ENCODE measurements at places on chromosomes 5 and 9.

DNA sequence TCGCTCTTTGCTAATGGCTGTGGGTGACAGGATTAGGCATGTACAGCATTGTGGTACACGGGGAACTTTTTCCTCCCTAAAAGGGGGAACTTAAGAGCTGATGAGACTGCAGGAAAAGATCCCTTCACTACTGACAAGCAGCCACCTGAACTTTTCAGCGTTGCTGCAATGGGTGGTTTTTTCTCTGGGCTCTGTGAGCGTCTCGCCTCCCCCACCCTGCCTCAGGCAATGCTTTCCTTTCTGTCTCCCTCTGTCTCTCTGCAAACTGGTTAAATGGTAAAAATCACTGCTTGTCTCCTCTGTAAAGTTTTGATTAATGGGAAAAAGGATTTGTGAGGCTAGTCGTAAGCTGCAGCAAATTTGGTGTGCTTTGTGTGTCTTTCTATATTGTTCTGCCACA lies 20.3 kb downstream of the HSD17B3 start:
- DNase-seq = no peak

DNA sequence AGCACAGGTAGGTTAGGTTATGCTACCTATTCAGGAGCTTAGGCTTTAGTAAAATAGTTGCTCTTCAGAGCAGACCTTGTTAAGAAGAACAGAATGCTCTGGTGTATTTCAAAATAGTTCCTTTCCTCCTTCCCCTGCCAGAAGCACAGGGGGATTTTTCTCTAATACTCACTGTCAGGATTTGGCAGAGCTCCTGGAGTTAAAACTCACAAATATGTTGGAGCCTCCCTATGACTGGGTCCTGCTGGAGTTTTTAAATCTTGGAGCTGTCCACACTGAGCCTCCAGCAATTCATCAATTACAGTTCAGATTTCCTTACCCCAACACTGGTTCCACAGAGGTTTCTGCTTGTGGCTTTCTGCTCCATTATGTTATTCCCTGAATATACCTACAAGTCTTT lies 1233.8 kb upstream of the WWC1 start:
- no peak for DNase-seq

DNA sequence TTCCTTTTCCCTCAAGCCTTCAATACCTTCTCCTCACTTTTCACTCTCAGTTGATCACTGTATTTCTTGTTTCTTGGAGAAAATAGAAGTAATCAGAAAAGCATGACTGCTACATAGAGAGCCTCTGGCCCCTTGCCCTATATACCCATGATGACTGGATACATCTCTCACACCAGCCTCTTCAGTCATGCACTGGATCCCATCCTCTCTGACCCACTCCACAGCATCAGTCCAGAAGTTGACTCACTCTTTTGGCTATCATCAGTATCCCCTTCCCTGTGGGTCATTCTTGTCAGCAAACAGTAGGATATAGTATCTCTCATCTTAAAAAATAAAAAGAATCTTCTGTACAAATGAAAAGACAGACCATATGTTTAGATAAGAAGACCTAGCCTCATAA lies 32.9 kb downstream of the PTCD2 start:
- no peak for DNase-seq

DNA sequence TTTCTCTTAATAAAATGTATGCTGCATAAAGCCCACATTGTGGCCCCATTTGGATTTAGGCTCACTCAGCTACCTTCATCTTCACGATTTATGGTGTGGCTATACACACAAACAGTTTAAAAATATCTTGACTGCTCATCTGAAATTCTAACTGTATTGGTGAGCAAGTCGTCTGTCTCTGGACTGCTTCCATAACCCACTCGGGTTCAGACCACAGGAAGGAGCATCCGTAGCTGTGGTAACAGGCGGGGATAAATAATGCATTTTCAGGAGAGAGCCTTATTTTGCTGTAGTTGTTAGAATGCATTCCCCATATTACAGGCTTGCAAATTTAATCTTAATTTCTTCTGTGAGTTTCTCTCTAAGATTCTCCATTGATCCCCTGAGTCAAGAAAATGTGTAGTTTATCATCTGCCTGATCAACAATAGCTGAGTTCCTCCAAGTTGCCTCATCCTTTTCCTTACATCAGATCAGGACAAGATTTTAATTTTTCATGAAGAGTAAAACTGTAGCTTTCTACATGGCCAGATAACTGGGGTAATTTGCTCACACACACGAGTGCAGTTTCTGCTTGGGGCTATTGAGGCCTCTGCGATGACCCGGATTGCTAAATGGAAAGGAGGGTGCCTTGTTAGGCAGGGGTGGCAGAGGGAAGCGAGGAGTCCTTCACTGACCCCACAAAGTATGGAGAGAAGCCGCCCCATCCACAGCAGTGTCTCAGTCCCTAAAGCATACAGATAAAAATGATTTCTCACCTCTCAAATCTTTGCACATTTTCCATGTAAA lies 133.9 kb downstream of the FSTL4 start:
- DNase-seq = no peak

DNA sequence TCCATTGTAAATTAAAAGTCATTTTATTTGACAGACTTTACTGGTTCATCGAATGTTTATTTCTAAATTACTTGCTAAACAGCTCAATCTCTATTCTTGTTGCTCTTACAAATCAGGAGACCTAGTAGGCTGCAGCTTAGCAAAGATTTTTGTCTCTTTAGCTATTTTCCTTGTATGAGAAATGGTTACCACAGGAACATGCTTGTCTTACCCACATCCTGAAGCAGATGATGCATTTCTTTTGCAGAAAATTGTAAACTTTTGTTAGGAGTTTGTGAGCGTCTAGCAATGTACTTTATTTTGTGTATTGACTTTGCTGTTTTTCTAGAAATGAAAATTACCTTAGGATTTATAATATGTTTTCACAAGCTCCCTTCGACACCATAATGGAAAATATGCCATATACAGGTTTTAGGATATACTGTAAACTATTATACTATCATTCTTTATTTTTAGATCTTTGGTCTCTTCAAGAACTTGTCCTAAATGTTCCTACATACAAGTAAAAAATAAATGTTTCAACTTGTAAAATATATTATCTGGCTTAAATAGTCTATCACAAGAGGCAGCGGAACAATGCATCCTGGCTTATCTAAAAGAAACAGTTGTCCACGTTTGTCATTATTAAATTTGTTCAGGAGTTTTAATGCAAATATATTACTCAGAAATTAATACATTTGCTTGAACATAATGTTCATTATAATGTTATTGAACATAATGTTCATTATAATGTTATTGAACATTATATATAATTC lies 54.1 kb downstream of the SPEF2 start:
- no peak for DNase-seq

DNA sequence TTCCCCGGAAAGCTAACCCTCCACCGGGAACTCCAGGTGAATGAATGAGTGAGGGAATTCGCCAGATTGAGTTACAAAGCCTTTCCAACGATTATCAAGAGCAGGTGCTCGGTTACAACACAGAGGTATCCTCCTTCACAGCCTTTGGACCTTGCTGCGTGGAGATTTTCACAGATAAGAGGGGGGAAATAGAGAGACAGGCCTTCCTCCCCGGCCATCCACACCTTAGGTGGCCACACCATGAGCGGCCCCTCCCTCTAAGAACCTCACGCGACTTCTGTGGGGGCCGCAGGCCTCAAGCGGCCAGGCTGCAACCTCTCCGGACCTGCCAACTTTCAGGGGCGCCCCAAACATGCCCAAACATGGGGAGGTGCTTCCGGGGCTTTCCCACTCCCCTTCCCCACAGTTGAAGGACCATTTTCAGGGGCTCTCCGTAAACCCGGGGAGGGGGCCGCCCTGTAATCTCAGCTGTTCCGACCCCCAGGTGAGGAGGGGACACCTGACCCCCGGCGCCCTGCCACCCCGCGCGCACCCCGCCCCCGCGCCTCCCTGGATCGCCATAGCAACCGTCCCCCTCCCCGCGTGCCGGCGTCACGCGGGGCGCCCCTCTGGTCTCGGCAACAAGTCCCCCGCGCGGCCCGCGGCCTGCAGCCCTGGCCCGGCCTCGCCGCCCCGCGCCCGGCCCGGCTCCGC lies 603 bp downstream of the DENND1A start:
- DNase-seq = peak; percentile 9

DNA sequence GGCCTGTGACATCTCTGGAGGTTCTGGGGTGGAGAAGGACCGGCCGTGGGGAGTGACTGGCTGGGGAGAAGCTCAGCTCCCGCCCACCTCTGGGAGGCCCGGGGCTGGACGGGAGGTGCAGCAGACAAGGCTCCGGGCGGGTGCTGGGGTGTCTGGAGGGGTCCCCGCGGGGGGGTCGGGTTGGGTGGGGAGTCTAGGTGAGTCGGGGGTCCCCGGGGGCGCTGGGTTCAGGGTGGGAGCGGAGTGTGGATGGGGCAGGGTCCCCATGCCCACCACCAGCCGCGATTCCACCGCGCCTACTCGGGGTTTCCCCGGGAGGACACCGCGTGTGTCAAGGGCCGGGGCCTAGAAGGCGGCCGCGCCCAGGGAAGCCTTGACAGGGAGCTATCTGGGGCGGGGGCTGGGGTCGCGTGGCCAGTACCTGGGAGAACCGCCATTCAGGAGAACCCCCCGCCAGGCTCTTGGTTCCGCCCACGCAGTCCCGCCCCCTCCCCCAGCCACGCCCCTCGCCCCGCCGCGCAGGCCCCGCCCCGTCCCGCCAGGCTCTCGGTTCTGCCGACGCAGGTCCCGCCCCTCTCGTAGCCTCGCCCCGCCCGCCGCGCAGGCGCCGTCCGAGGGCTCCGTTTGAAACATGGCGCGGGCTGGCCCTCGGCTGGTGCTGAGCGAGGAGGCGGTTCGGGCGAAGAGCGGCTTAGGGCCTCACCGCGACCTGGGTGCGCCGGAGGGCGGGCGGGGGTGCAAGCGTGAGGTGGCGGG lies at the start of gene CEP72:
CEP72 (plus strand) TSS at position 610 of the 756 bp plus-strand sequence; CDS start at position 632, 22 bp downstream.
- DNase-seq = peak; percentile 88

DNA sequence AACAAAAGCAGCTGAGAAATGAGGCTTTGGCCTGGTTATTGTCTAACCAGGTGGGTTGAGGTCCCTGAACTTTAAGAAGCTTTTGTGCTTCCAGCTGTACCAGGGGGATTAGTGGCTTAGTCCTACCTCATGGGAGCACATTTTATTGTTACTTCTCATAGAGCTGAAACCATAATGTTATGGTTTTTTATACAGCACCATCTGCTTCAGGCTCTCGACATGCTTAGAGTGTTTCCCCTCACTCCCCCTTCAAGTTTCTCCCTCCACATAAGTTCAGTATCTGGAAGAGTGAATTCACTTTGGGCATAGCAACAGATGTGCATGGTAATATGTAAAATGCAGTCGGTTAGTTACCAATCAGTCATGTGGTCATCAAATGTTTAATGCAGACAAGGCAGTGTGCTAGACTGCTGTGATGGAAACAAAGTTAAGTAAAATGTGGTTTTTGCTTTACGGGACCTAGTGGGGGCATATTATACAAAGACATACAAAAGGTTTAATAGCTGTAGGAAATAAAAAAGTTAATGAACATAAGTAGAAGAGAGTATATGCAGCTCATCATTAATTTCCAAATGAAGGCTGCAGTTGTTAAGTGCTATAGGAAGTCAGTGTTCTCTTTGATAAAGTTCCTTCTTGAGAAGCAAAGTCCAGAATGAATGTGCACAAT lies 95.9 kb upstream of the SPRY4 start:
- DNase-seq = no peak

GRCh38 chr5:154972476-154973080 lies 31.7 kb downstream of the MRPL22 start:
- DNase-seq = no peak

GRCh38 chr5:7321724-7322123 lies 74.2 kb upstream of the ADCY2 start:
- DNase-seq = no peak

DNA sequence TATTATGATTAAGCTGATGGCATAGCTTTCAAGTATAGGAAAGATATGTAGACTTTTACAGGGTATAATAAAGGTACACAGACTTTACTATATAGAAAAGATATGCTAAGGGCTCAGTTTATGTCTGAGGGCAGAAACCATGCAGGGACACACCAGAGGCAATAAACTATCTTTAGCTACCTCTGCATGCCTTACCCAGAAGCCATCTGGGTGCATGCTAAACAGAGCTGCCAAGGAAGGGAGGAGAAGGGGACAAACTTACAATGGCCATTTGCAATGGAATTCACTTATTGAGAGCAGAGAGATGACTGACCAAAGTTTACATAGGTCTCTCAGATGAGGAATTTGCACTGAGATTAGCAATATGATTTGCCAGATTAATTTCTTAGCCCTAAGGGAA lies 143.1 kb upstream of the NR4A3 start:
- no peak for DNase-seq

DNA sequence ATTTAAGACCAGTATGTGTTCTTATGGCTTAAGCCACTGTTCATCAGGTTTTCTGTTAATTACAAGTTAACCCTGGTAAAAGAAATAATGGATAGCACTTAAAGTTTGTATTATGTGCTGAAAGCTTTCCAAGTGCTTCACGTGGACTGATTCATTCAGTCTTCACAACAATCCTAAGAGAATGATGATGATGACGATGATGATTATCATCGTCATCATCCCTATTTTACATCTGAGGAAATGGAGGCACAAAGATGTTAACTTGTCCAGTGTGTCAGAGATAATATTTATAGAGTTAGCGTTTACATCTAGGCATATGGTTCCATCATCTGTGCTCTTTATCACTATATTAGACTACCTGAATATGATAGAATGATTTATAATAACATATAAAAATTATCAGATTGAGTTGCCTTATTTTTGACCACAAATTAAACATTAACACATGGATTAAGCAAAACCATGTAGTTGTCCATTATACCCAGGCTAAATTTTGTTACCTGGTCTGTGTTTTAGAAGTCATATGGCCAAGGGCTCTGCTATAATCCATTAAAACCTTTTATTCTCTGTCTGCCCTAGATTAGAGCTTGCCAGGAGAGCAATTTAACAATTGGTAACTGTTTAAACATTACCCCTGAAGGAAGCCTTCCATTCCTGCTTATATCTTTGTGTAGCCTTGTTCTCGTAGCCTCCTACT lies 102.3 kb upstream of the MAP3K1 start:
- no peak for DNase-seq

DNA sequence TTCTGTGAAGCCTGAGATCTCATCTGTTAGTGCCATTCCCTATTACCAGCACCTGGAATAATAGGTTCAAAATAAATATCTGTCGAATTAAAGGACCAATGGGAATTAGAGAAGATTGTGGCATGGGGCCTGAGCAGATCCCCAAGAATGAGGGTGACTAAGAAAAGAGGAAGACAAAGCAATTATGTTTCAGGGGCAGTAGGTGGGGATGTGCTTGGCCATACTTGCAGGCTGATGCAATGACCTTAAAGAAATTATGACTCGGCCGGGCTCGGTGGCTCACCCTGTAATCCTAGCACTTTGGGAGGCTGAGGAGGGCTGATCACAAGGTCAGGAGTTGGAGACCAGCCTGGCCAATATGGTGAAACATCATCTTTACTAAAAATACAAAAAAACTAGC lies 562.8 kb downstream of the PTPRD start:
- no peak for DNase-seq

GRCh38 chr9:78439190-78439865 lies 142.4 kb downstream of the PSAT1 start:
- DNase-seq = peak; percentile 63

Data from stimulated activated naive CD8-positive, alpha-beta T cell treated with anti-CD3 and anti-CD28 coated beads, Interleukin-15, amount 100 ng/mL, for 72 hours (primary cell).